ENCODE measurements at places on chromosomes 2 and 18. TPM values are rescaled to one million over a fixed set of nuclear protein-coding genes. Genes with fewer than 3 reads are reported as not detected.

DNA sequence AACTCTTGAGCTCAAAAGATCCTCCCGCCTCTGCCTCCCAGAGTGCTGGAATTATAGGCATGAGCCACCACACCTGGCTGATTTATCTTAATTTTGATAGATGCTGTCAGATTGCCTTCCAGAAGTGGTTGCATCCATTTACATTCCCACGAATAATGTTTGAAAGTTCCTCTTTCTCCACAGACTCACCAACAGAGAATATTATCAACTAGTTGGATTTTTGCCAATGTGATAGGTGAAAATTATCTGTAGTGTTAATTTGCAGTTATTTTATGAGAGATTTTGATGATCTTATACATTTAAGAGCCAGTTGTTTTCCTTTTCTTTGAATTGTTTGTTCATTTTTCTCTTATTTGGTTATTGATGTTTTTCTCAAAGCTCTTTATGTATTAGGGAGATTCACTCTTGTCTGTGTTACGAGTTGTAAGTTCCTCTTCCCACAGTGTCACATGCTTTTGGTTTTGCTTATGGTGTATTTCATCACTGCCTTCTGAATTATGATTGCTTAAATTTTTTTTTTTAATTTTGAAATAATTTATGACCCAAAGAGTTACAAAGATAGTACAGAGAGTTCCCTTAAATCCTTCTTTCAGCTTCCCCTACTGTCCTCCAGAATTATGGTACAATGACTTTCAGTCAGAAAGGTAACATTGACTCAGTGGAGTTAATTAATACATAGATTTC lies 20.7 kb upstream of the NT5DC4 start:
- no peak for DNase-seq

DNA sequence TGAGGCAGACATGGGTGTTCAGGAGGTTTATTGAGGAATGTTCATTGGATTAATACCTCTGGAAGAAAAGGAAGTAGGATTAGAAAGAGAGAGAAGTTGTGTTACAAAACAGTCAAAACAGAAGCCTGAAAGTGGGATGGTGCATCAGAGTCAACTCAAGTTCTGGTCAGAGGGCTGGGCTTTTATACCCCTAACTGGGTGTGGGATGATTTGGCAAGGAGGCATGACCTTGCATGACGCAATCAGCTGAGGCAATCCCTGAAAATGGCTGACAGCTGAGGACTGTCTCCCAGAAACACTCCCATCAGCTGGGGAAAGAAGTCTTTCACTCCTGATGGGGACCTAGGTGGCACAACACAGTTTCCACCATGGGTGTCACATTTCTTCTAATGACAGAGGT lies 818.2 kb downstream of the SATB2 start:
- DNase-seq, result no peak

DNA sequence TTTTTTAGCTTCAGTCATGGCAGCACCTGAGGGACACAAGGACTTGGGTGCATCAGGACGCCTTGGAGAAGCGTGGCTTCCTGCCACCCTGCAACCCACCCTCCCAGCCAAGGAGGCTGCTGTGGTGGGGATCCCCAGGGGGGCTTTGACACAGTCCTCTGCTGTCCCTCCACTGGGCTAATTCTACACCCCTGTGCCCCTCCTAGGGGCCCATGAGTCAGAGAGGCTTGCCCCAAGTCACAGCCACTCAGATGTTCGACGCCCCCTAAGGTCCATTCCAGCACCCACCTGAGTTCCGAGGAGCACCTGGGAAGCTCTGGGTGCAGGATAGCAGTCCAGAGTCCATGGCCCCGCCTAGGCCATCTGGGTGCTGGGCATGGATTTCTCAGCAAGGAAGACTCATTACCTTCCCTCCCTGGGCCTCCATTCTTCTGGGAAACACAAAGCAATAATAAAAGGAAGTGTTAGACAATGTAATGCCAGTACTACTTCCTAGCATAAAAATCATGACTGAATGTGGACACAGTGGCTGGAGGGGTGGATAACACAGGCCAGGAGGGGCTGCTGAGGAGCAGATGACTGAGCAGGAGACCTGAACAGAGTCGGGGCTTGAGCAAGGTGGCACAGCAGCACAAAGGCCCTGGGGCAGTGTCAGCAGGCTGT lies 3.7 kb downstream of the ALPG start:
- DNase-seq, result no peak

- no peak for DNase-seq
Measured at GRCh38 chr2:171855401-171855800, 38.6 kb downstream of the SLC25A12 start.

DNA sequence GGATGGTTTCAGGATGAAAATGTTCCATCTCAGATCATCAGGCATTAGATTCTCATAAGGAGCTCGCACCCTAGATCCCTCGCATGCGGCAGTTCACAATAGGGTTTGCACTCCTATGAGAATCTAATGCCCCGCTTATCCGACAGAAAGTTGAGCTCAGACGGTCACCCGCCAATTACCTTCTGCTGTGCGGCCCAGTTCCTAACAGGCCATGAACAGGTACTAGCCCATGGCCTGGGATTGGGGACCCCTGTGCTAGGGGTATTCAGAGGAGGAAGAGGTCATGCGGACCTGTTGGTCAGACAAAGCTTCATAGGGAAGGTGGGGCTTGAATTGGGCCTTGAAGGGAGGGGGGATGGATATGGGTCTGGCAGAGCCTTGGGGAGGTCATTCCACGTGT lies 4.4 kb upstream of the BUB1 start:
- no peak for DNase-seq

DNA sequence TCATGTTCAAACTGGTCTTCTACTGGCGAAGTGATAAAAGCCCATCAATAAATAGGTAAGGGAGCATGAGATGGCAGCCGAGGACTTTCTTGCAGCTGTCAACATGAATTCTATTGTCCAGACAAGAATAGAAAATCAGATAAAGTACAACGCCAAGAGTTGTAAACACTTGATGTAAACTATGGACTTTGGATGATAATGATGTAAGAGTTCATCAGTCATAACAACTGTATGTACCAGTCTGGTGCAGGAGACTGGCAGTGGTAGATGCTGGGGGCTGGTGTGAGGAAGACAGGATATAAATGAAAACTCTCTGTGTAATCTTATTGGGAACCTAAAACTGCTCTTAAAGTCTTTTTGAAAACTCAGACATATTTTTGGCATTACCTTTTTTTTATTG lies 155.9 kb upstream of the RASGRP3 start:
- no peak for DNase-seq

- no peak for DNase-seq
Measured at GRCh38 chr18:36792634-36793283, 36.0 kb downstream of the TPGS2 start.

GRCh38 chr2:72543497-72544216 lies 282.2 kb downstream of the EXOC6B start:
- DNase-seq, result no peak

- DNase-seq, result no peak
Measured at GRCh38 chr2:70574618-70575017, 21.0 kb upstream of the TGFA start.

DNA sequence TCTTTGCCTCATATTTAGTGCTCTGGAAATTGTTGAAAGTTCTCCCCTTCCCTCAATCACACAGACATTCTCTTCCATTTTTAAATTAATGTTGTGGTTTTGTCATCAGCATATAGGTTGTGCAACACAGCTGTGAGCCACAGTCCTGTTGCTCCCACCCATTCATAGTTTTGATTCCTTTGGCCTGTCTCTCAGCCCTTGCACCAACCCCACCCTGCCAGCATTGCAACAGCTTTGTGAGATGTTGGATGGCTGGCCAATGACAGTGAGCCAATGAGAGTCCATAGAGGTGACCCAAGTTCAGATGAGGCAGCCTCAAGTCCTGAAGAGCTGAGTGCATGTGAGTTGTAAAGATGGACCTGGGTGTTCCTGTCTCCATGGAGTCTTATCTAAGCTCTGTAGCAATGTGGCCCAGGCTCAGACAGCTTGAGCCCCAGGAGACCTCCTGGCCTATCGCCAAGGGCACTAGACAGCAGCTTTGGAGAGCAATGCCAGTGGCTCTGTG lies 775.5 kb downstream of the RNF144A start:
- DNase-seq, result no peak

DNA sequence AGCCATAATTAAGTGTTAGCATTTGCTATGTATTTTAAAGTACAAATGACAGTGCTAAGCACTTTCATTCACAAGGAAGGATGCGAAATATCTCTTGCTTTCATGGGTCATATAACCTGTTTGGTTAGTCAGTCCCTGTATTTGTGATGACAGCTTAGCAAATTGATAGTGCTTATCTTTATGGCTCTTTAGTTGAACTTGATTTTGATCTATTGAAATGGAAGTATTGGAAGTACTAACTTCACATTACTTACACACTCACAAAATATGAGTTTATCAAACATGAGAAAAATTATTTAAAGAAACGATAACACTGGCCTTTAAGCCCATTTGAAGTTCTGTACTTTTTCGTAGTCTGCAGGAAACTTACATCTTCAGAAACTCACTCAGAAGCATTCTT lies 97.4 kb upstream of the NEUROD1 start:
- DNase-seq, result no peak

The PKDCC gene
- total RNA-seq, result not detected

The ERMN gene
- total RNA-seq, result 13.0 TPM

The COL5A2 gene
- total RNA-seq, result 0.22 TPM

The ZNF521 gene
- total RNA-seq, result 1.8 TPM

The SCTR gene
- total RNA-seq, result not detected

The PSMG2 gene
- total RNA-seq, result 60.3 TPM

Measured in CD4-positive, CD25-positive, alpha-beta regulatory T cell (primary cell).